ENCODE measurements at places on chromosomes 3 and 15.
A peak's percentile ranks its signal among the peaks of the same experiment; 100 is the strongest.

GRCh38 chr15:58440922-58441321 is 9.1 kb downstream of the LIPC start:
- no peak for DNase-seq

DNA sequence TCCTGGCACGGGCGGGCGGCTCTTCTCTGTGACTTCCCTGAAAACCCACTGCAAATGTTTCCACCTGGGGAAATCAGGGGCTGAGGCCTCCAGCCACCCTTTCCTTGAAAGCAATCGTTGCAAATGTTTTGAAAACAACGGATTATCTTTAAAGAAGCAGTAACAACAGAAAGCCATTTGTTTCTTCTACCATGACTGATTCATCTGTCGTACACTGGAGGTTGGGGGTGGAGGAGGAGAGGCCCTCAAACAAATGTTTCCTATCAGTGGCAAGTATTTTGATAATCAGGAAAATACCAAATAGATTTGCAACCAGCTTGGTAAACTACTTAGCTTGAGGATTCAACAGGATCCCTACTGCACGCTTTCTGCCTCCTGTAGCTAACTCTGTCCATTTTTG is 114.9 kb downstream of the PDZRN3 start:
- DNase-seq: no peak

- no peak for DNase-seq
Measured at GRCh38 chr15:44207643-44208042, 12.6 kb upstream of the FRMD5 start.

- DNase-seq: no peak
Measured at GRCh38 chr3:122100591-122101463, 45.7 kb downstream of the CD86 start.

- no peak for DNase-seq
Measured at GRCh38 chr15:29123991-29124390, 145.6 kb downstream of the NSMCE3 start.

DNA sequence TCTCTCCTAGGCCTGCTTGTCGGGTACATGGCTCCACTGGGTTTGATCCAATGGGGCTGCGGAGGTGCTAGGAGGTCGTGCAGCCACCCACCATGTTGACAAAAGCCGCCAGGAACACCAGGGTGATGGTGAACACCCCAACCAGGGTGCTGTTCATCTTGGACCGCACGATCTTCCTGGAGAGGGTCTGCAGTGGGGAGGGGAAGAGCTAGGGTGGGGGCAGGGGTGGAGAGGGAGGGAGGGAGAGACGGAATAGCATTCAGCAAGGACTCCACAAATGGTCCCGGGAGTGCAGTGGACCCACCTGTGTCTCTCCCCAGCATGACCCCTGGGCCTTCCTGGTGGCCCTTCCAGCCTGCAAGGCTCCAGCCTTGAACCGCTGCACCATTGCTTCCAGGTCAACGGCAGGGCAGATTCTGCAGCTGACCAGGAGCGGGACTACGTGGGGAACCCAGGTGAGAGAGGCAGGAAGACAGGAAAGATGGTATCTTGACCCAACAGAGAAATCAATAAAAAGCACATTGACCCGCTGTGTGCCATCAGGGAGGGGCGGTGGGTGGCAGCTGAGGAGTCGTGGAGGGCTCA is 102.3 kb downstream of the SEC22A start:
- no peak for DNase-seq

DNA sequence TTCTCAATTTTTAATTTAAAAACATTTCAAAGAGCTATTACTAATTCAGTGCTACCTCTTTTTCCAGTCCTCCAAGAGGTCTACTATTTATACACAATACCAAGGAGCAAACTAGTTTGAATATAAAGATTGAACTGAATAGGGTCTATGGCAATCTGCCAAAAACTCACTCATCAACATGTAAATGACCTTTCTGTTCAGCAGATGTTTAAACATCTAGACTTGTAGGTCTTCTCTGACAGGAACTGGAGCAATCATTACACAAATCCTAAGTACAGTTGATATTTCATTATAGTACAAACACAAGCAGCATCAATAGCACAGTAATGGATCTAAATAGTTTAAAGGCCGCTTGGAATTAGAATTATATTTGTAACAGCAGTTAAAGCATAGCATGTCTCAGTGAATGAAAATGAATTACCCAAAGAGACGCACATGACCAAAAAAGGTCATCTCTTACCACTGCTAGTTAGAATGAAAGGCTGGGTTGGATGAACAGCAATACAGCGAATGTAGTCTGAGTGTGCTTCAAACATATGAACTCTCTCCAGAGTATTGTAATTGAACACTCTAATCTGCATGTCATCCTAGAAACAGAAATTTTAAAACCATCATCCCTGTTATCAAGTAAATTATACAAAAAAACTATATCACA is 10.7 kb downstream of the COPB2 start:
- DNase-seq: no peak

DNA sequence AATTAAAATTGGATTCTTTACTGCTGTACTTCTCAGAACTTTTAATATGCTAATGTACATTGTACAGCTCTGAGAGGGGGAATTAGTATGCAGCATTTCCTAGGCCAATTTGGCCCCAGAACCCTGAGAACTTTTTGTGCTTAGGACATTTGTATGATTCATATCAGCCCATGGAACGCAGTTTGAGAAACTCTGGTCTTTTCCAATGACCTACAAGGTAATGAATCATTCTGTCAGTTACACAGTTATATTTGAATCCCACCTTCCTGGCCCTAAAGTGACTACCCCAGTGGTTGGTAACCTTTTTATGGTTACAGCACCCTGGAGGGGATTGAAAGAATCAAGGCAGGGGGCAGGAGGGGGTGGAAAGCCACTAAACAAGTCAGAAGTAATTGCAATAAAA is 25.6 kb upstream of the KBTBD12 start:
- no peak for DNase-seq

GRCh38 chr15:63212050-63213004 is 22.9 kb downstream of the RAB8B start:
- no peak for DNase-seq

GRCh38 chr3:40298075-40298474 is 11.4 kb upstream of the EIF1B start:
- no peak for DNase-seq

DNA sequence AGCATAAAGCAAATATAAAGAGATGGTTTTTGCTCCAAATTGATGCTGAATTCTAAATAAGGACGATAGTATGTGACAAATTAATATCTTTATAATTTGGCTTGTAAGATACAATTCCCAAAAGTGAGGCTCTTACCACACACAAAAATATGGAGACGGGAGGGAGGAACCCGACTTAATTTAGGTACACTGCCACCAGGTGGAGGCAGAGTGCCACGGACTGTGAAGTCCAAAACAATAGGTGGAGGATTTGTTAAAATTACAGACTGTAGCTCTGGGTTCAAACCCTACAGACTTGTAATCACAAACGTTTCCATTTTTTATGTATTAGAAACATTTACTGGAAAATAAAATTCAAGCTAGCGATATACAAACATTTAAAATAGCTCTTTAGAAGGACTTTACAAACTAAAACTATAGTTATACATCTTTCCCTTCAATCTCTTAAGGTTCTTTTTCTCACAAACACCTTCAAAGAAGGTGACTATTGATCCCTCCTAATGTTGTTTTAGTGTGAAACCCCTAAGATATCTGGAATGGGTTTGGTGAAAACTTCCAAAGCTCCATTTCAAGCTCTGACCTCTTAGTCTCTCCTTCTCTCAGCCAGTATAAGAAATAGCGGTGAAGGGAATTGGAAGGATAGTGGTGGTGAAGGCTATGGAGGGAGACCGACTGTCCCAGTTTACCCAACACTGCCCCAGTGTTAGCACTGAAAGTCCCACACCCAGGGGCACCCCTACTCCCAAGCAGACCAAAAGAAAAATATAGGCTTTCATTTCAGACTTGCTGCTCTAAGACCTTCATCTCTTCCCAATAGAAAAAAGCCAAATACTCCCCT is 89.7 kb downstream of the AQP9 start:
- peak; percentile 60 for DNase-seq

DNA sequence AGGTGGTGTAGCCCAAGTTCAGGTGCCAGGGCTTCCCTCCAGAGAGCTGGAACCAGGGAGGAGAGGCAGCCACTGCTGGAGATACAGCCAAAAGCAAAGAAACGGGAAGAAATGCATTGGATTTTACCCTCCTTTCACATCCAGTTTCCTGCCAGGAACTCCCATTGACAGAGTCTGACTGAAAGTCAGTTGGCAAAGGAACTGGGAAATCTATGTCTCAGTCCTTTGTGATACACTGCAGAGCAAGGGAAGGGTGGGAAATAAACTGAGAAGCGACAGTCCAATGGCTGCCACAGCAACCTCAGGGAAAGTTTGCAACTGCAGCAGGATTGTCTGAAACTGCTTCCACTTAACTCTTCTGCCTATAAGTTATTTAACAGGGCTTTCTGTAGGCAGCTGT is 142.6 kb downstream of the SATB1 start:
- DNase-seq: no peak

DNA sequence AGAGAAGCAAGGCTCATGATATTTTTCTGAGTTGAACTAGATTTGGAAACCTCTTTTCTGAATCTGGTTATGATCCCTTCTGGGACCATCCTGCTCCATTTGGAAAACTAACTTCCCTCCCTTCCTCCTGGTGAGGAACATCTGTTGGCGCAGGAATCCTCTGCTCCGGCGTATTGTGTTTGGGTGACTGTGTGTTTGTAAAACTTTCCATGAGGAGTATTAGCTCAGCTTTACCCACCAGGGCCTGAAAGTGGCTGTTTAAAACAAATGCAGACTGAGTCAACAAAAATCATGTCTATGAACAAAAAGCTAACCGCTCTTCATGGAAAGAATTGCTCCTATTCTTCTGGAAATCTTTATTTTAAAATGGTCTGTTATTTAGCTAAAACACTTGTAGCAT is 17.7 kb downstream of the STARD9 start:
- no peak for DNase-seq

DNA sequence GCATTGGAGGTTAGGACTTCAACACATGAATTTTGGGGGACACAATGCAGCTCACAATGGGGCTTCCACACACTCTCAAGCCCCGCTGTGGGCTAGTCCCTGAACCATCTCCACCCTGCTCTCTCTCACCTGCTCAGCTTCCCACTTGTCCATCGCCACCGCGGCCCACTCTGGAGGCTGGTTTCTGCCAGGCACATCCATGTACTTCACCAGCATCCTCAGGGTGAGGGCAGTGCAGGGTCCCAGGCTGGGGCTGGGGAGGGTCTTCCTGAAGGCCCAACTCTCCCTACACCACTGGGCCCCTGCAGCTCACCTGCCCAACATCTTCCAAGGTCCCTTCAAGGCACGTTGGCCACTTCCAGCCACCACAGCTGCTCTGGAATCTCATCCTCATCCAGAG is 46.4 kb downstream of the KLF15 start:
- no peak for DNase-seq

- DNase-seq: no peak
Measured at GRCh38 chr15:49817100-49817499, 196.3 kb downstream of the DTWD1 start.

- DNase-seq: no peak
Measured at GRCh38 chr15:60135961-60136360, 131.8 kb downstream of the FOXB1 start.

GRCh38 chr15:77181305-77182074 is 110.6 kb upstream of the TSPAN3 start:
- no peak for DNase-seq

DNA sequence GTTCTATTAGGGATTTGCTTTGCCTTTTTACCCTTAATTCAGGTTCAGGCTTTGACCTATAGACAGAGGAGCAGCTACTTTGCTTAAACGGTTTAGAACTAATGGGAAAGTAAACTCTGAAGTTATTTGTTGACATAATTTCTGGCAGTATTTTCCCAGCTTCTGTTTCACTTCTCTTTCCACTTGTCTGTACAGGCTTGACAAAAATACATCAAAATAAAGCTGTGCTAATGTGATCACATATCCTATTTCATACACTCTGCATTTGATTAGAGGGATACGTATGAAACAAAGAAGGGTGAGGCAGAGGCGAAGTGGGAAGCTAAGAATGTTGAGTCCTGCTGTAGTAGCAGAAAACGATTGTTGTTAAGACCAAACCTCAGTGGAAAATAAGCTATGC is 389.1 kb upstream of the RARB start:
- DNase-seq: no peak

- no peak for DNase-seq
Measured at GRCh38 chr15:63494408-63494807, 10.0 kb upstream of the USP3 start.

- no peak for DNase-seq
Measured at GRCh38 chr15:88208396-88208795, 48.1 kb downstream of the NTRK3 start.

DNA sequence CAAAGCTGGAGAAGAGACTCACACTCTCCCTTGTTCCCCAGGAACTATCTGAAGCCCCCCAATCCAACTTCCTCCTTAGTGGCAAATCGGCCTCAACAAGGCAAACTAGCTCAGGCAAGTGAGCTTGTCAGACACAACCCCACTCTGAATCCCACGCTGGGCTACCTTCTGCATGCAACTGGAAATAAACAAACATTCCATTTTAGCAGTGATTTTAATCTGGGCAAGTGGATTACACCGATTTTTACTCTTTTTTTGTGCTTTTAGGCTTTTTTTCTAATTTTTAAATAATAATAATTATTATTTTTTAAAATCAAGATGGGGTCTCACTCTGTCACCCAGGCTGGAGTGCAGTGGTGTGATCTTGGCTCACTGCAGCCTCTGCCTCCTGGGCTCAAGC is 2.9 kb upstream of the NOX5 start:
- no peak for DNase-seq

GRCh38 chr3:136984837-136985236 is 27.1 kb downstream of the IL20RB start:
- no peak for DNase-seq

- no peak for DNase-seq
Measured at GRCh38 chr3:67094774-67095173, 96.7 kb downstream of the KBTBD8 start.

DNA sequence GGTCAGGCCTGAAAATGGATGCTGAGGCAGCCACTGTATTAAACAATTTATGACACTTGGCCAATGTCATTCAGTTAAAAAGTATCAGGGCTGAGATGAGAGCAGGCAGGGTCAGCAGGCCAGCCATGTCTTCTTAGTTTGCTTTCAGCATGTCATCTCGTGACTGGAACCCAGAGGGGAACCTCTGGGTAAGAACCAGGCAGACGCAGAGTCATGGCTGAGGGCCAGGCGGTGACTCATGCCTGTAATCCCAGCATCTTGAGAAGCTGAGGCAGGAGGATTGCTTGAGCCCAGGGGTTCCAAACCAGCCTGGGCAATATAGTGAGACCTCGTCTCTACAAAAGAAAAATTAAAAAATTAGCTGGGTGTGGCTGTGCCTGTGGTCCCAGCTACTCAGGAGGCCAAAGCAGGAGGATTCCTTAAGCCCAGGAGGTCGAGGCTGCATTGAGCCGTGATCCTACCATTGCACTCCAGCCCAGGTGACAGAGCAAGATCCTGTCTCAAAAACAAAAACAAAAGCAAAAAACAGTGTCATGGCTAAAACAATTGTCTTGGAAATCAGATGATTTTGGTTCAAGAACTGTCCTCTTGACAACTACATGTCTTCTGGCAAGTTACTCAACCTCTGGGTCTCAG is 11.7 kb downstream of the BCL2L10 start:
- DNase-seq: no peak

GRCh38 chr3:12943124-12944021 is 102.0 kb upstream of the RPL32 start:
- DNase-seq: no peak

All from activated CD4-positive, alpha-beta T cell treated with anti-CD3 and anti-CD28 coated beads, Interleukin-2, amount 50 U/mL, for 1 hour (primary cell).